ENCODE measurements at places on chromosomes 7 and 10. TPM values are rescaled to one million over a fixed set of nuclear protein-coding genes. Genes with fewer than 3 reads are reported as not detected.

DNA sequence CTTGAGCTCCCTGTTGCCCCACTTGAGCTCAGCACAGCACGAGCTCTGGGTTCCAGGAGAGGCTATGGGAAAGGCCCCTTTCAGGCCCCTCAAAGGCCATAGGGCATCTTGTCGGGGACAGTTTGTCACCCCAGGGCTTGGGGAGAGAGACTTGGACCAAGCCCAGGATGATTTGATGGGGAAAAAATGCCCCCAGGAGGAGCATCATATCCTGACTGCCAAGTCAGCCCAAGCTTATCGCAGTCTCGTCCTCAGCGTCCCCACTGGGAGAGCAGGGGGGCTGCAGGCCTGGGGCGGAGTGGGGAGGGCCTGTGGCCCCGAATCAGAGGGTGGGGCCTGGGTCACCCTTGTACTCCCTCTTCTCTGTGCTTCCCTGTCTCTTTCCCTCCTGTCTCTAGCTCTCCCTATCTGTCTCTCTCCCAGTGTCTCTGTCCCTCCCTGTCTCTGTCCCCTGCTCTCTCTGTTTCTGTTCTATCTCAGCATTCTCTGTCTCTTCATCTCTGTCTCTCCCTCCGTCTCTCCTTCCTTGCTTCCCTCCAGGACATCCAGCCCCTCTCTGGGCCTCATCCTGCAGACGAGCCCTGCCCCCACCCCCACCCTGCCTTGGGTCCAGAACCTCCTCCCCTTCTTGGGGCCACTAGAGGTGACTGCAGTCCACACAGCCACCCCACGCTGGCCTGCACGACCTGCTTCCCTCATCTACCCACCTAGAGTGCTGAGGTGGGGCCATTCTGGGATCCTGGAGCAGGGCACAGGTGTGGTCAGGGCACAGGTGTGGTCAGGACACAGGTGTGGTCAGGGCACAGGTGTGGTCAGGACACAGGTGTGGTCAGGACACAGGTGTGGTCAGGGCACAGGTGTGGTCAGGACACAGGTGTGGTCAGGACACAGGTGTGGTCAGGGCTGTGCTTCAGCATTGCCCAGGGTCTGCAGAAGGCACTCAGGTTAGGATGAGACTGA is 17.3 kb upstream of the GRIFIN start:
- DNase-seq: no peak

DNA sequence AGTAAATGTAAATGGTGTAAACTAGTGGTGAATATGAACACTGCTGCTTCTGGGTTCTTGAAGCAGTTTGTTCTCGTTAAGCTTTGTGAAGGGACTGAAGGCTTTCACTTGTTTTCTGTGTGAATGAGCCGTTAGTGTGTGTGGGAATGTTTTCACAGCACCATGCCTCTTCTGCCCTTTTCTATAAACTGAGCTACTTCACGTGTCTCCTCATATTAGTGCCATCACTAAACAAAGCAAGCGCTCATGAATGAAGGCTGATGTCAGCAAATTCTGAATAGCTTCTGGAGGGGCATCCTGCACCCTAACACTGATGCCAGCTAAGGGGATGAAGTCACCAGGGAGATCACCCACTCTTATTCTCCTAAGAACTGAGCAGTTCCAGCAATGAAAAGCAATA is 205.6 kb upstream of the ETV1 start:
- no peak for DNase-seq

Gene LIPJ
- total RNA-seq: not detected

- no peak for DNase-seq
Measured at GRCh38 chr7:117824592-117824991, 48.6 kb downstream of the CTTNBP2 start.

GRCh38 chr7:113800826-113801225 is 118.0 kb downstream of the PPP1R3A start:
- DNase-seq: no peak

DNA sequence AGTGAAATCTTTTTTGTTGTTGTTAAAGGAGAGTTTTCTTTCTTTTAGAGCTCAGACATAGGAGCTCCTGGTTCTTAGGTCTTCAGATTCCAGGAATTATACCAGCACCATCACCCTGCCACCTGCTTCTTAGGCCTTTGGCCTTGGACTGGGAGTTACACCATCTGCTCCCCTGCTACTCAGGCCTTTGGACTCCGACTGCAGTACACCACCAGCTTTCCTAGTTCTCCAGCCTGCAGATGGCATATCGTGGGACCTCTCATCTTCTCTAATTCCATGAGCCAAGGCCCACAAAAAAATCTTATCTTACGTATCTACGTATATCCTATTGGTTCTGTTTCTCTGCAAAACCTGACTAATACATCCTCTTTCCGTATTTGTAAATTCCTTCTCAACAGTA is 5.1 kb upstream of the TACC2 start:
- DNase-seq: no peak

DNA sequence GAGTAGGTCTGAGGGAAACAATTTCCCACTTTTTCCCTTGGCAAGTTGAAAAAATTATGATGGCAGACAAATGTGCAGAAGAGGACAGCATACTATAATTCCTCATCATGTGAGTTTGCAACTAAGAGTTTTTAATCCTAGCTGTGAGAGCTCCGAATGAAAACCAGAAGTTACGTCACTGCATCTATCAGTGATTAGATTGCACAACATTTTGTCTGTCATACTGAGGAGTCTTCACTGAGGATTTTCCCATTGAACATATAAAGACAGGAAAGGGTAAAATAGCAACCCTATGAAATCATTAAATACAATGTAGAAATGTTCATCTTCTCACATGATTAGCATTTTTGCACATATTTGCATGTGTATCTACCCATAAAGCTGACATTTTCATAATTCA is 45.8 kb downstream of the ZNF736 start:
- no peak for DNase-seq

DNA sequence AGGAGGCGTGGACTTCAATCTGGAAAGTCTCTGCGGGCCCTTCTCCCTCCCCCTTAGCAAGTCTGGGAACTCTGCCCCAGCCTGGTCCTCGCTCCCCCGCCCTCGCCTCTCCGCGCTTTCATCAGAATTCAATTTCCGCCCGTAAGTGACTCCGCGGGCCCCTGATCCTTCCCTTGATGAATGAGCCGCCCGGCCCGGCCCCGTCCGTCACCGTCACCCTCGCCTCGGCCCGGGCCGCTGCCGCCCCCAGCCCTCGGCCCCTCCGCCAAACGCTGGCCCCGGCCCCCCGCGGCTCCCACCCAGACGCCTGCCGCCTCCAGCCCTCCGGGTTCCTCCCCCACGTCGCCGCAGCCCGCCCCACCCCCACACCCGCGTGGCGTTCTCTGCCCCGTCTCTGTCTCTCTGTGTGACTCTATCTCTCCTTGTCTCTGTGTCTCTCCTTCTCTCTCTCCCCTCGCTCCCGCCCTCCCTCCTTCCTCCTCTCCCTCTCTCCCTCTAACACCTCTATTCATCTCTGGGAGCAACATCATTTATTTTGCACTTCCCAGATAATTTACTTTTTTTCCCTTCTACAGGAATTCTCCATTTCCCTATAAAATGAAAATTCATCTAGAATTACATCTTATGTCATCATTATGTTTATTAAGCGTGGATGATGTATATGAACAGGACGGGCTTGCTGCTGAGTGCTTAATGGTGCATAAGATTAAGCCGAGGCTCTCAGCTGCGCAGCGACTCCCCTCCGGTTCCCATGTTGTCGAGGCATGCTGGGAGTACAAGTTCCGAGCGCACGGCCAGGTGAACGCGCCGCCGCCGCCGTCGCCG is 91.2 kb upstream of the PAX2 start:
- DNase-seq: no peak

Gene TMEM229A
- not detected for total RNA-seq

DNA sequence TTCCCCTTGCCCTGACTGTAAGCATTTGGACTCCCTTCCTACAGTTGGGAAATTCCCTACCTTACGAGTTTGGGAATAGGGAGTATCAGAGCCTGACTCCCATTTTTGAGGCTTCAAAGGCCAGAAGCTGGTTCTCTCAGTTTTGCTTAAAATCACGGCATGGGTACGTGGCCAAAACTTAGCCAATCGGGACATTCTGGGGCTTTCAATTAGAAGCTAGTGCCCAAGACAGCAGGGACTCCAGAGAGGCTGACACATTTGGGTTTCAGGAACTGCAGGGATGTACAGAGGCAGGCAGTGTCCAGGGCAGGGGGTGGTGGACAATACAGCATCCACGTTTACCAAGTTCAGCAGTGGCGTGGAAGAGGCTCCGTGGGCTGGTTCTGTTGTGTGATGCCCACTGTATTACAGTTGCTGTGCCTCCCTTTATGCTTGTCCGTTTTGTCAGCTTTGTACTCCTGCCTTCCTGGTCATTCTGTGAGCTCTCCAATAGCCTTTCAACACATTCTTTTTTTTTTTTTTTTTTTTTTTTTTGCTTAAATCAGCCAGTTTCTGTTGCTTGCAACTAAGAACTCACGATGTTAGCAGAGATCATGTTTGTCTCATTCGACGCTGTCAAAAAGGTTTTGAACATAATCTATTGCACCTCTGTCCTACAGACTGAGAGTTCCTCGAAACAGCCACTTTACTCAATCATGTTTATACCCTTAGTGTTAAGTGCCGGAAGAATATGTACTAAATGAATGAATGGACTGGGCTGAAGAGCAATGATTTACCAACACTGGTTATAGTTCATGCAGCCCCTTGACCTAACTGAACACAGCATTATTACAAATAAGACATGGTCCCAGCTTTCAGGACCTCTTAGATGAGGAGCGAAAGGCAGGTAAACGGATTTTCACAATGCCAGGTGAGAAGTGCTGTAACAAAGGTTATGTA is 1.1 kb downstream of the GGCT start:
- DNase-seq: no peak

Gene TAS2R41
- total RNA-seq: not detected

Gene TWIST1
- total RNA-seq: 145 TPM

Gene CPA5
- total RNA-seq: 0.06 TPM

DNA sequence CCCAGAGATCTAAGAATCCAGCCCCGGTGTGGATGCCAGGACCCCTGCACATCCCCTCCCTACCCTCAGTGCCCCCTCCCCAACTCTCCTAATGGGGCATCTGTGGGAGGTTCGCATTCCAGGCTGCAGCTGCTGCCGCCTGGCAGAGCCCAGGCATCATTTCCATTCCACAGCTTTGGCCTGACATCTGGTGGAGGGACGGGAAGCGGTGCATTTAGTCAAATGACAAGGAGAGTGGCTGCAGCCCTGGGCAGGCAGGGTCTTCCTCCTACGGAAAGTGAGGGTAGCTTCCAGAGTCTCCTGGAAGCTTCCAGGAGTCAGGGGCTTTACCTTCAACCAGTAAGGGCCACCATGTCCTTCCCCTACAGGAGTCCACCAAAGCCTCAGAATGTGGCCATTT is 30.8 kb downstream of the PRLHR start:
- DNase-seq: no peak

GRCh38 chr7:80921130-80921529 is 2.3 kb upstream of the SEMA3C start:
- DNase-seq: peak; percentile 23

DNA sequence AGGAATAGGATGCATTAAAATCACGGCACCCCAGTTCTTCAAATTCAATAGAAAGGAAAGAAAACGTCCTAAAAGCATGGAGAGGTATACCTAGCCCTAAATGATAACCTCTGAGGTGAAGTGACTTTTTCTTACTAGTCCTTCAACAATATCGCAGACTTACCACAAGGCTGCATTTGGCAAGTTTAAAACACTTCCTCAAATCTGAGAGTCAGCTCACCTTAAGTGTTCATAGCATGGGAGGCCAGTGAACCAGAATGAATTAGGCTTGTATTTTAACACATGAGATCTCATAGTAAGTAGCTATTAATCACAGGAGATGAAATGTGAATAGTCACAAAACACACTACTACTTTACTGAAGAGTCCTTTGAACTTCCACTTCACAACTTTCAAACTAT is 124.2 kb downstream of the RNF32 start:
- DNase-seq: no peak

DNA sequence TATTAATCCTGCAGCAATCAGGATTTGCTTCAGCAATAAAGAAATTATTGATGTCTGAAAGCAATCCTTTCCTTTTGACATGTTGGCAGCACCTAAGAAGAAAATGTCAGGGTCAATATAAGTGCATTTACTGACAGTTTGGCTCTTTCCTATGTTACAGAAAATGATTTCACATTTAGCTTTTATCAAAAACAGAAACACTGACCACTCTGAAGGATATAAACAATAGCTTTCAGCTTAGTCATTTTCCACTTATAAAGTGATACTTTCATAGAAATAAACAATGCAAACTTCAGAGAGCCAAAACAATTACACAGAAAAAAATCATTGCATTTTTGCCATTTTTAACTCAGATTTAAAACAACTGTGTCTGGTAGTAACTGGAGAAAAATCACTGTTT is 325.6 kb upstream of the KAT6B start:
- peak; percentile 27 for DNase-seq

- DNase-seq: no peak
Measured at GRCh38 chr7:3159039-3159438, 115.4 kb upstream of the CARD11 start.

Gene PAX2
- total RNA-seq: not detected

- DNase-seq: no peak
Measured at GRCh38 chr7:25885057-25885576, 266.9 kb upstream of the NFE2L3 start.

DNA sequence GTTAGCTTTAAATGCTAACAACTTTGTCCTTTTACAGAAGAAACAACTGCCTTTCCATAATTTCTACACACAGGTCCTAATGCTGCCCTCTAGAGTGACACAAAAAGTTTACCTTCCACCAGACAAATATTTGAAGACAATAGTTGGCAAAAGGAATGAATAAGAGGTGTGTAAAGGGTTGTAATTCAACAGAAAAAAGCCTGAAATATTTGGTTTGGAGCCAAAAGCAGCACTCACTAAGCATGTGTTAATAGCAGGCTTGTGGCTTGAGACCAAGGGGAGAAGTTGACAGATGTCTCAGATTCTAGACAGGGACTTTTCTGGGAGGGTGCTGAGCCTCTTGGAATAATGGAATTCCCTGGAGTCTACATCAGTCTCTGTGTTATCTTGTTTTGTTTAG is 156.2 kb upstream of the GALNT17 start:
- DNase-seq: no peak

Gene NRAP
- total RNA-seq: not detected

Gene CTNNA3
- 0.19 TPM for total RNA-seq

- DNase-seq: peak; percentile 43
Measured at GRCh38 chr10:28730031-28730778, 52.9 kb downstream of the BAMBI start.

- no peak for DNase-seq
Measured at GRCh38 chr10:75845176-75845947, 413.9 kb downstream of the LRMDA start.

DNA sequence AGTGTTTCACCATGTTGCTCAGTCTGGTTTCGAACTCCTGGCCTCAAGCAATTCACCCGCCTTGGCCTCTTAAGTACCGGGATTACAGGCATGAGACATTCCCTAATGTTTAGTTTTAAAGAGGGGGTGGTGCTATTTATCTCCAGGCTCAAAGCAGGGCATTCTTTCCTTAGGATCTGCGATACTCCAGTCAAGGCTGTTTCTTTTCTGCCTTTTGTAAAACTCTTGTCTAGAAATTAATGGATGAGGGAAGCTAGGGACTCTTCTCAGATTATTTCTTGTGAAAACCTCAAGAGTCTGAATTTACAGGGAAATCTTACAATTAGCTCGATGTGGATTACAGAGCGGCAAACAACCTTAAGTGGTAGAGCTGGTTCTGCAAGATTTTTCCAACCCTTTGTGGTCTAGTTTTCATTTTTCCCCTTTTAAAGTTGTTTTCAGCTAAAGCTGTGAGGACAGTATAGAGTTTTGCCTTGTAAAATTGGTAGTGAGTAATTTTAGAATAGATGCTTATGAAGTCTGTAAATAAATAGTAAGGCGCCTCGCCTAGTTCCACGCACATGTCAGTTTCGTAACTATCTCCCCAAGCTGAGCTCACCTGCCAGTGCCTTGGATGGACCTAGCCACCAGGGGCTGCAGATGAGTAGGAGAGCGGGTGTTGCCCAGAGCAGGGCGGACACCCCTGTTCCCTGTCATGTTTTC is 53.1 kb downstream of the CUX1 start:
- DNase-seq: peak; percentile 23

Gene ZNF33A
- total RNA-seq: 10.8 TPM
